ENCODE measurements at places on chromosomes 2 and 18. TPM values are rescaled to one million over a fixed set of nuclear protein-coding genes. Genes with fewer than 3 reads are reported as not detected.

The CCDC102B gene
- total RNA-seq = 5.0 TPM

The HOXD4 gene
- not detected for total RNA-seq

The CHRND gene
- total RNA-seq = not detected

The NPPC gene
- total RNA-seq = not detected

The CD8B2 gene
- total RNA-seq = not detected

DNA sequence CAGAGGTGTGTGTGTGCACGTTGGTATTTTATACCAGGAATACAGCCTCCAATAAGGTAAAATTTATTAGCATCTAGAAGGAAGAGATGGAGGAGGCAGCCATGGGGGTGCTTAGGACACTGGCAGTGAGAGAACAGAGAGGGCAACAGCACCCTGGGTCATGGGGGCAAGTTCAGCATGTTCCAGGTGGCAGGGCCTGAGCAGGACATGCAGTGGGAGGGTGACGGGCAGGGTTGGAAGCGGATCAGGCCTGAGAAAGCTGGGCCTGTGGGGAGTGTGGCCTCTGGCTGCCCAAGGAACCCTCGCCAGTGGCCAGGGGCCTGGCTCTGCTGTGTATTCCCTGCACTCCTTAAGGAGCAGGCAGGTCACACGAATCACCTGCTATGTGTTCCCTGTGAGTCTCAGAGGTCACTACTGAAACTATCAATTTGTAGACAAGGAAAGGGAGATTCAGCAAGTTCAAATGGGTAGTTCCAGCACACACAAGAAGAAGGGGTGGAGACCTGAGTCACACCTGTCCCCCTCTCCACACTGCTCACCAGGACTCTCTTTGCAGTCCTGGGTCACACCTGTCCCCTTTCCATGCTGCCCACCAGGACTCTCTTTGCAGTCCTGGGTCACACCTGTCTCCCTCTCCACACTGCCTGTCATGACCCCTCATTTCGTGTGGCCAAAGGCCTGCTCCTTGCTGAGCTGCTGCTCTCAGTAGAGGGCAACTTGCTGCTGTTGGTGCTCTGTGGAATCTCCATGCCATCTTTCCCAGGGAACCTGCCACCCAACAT lies 463.9 kb upstream of the HS6ST1 start:
- DNase-seq = no peak

- no peak for DNase-seq
Measured at GRCh38 chr2:70019096-70019495, 57.7 kb upstream of the ASPRV1 start.

- DNase-seq = no peak
Measured at GRCh38 chr2:34308140-34308539, 709.0 kb upstream of the FAM98A start.

GRCh38 chr2:180978903-180979748 lies 1.3 kb upstream of the UBE2E3 start:
- DNase-seq = no peak

DNA sequence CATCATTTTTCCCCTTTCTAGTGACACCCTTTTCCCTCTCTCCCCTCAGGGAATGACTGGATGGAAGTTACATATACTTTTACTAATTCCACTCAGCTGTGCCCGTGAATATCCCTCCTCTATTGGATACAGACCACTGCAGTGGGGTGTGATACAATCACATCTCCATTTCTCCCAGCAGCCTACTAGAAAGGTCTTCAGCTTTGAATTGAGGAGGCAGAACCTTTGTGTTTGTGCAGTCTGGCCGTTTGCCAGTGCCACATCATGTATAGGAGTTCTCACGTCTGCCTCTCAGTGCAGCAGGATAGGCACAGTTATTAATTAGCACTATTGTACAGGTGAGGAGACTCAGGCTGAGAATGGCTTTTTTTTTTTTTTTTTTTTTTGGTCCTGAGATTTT lies 16.4 kb downstream of the TNFRSF11A start:
- DNase-seq = no peak

DNA sequence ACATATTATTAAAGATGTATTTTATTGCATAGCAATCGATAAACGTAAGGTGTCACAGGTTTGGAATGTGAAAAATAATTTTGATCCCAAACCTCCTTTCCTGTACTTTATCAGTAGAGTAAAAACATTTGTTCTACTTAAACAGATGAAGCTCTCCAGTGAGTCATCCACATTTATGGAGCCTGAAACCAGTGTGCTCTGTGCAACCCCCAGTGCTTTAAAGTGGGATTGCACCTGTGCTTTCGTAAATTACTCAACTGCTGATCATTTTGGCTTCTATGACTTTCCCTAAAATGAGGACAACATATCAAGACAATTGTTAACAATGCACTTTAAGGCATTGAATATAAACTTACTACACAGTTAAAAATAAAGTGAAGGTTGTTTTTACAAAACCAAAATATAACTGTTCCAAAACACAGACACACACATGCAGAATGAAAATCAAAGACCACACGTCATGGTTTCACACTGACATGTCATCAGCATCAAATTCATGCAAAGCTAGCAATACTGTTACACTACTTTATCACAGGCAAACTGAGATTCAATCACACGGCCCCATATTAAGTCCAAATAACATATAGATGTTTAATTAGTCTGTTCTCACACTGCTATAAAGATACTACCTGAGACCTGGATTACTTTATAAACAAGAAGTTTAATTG lies 9.7 kb downstream of the TMEM18 start:
- no peak for DNase-seq

DNA sequence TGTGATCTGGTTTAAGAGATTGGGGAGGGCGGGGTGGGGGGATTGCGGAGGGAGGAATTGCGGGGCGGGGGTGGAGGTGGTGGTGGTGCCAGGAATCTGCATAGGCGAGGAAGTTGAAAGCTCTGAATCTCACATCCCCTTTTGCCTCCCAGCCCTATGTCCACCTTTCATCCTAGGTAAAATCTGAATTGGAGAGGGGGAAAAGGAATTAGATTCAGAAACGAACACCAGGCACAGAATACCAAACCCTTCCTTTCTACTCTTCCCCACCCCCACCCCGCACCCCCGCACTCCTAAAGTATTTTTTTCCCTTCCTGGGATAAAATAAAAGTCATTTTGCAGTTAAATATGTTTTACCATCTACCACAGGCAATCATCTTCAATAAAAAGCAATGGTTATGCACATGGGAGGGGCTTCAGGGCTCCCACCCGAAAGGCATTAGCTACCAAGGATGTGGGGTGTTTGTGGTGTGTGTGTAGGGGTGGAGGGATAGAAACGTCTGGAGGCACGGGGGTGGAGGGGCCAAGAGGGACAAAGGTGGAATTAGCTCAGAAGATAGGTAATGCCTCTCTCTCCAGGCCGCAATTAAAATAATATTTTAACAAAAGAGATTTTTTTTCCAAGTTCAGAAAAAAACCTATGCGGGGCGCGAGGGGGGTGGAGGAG lies 1.8 kb downstream of the IGFBP5 start:
- DNase-seq = no peak

GRCh38 chr18:59057969-59058368 lies 81.7 kb upstream of the SEC11C start:
- DNase-seq = no peak

GRCh38 chr18:58114766-58115165 lies 70.7 kb downstream of the NEDD4L start:
- DNase-seq = no peak

DNA sequence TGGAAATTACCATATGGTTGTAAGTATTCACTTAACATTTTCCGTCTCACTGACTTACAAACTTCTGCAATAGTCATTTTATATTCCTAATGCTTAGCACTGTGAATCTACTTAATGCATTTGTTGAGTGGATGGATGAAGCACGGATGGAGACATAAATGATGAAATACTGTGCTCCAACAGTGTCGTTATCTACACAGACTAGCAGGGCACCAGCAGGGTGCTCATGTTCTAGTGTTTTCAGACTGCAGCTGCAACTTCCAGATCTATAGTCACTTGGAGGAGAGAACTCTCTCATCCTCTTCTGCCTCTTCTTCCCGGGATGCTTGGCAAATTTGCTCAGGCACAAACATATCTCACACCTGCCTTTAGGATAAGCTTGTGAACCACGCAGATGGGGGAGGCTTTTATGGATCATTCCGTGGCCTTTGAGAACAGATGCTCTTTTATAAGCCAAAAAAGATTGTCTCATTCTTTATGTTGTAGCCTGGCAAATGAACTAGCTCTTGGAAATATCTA lies 797.7 kb downstream of the MBD2 start:
- DNase-seq = no peak

GRCh38 chr2:18456026-18456425 lies 104.4 kb downstream of the RDH14 start:
- DNase-seq = no peak

GRCh38 chr18:64840911-64841701 lies 692.2 kb upstream of the LINC00305 start:
- no peak for DNase-seq

DNA sequence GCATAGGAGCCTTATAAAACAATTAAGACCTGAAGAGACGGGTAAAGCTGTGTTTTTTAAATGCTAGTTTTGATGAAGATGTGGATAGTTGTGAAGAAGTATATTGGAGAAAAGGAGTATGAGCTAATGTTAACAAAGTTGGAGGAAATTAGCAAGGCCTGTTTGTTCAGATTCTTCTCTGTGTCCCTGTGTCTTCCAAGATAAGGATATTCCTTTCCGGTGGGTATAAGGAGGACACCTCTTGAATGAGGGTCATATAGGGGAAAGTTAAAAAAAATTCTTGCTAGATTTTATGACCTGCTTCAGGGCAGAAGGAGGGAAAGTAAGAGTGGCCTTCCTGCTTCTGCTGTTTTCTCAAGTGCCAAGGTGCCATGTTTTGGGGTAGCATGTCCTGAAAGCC lies 59.0 kb downstream of the CCDC68 start:
- no peak for DNase-seq

- DNase-seq = no peak
Measured at GRCh38 chr2:106701203-106702022, 184.6 kb downstream of the ST6GAL2 start.

DNA sequence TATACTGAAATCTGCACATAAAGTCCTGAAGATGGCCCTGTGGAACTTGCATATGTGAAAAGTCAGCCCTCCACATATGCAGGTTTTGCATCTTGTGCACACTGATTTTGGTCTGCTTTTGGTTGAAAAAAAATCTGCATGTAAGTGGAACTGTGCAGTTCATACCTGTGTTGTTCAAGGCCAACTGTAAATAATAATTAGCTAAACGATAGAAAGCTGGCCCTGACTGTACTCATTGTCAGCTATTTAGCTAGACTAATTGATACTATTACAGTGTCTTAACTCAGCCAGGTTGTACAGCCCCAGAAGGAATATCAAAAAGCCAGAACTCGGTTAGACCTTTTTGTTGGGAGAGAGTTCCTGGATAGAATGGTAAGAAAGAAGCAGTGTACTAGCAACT lies 54.5 kb downstream of the EHBP1 start:
- DNase-seq = no peak

DNA sequence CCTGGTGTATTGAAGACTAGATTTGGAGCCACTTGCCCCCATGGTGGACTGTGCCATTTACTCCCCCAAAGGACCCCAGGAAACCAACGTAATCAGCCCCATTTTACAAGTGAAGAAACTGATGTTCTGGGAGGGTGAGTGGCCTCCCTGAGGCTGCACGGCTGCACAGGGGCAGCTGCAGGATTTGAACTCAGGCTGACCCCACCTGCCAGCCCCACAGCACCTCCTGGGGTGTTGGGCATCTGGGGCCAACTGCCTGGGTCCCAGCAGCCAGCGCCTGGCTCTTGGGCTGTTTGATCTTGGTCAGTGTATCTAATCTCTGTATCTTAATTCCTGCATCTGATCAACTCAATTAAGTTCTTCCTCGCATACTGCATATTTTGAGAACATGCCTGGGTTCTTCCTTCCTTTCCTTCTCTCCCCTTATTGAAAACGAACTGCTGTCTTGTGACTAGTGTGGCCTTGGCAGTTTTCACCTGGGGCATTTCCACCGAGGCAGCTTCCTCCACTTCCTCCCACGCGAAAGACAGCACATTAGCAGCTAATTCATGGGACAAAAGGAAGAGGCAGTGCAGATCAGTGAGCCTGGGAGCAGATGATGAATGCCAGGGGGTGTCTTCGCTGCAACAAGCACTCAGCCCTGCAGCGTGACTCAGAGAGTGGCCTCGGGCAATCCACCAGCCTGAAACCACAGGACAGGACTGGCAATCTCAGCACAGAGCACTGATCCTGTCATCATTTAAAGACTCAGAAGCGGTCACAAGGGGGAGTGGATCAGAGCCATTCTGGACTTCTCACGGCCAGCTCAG lies 184.1 kb upstream of the RAB12 start:
- no peak for DNase-seq

- peak; percentile 24 for DNase-seq
Measured at GRCh38 chr2:437756-438393, 150.0 kb upstream of the ALKAL2 start.

GRCh38 chr2:54038835-54039234 lies 68.0 kb upstream of the PSME4 start:
- DNase-seq = no peak
